ENCODE measurements at places on chromosomes 7 and 10.

- DNase-seq, result no peak
These were observed 11.3 kb downstream of the CHCHD3 start for GRCh38 chr7:133070562-133070961.

DNA sequence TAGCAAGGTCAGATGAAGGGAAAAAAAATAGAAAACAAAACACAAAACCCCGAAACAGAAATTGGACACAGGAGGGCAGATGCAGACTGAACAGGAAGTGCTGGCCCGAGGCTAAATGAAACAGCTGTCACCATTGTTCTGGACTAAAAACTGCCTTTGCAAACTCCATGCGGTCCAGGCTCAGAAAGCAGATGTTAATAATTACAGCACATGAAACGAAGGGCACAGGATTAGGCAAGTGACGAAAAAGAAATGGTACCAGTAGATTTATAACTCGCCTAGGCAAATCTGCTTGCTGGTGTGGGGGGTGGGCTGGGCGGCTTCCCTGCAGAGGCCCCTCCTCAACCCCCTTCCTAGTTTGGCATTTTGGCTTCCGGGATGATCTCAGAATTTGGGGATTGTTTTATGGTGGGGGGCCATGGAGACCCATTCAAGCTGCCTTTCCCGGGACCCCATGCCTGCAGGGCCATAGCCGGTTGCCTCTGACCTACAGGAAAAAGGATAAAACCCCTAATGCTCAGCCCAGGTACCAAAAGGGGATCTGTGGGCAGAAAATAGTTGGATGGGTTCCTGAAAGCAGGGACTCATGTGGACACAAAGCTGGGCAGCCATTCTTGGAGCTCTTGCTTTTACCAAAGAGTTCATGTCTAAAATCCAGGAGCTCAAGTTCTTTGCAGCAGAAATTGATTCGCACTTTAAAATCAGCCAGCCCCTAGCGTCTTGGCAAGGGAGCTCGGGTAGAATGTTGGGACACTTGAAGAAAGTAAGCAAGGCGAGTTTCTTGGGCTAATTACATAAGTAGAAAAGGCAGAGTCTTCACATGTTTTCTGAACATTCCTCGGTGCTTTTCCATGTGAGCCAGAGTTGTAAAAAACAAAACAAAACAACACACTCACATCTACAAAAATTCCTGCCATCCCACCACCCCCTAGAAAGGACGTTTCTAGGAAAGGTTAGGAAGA is 39.0 kb upstream of the EMX2 start:
- no peak for DNase-seq

DNA sequence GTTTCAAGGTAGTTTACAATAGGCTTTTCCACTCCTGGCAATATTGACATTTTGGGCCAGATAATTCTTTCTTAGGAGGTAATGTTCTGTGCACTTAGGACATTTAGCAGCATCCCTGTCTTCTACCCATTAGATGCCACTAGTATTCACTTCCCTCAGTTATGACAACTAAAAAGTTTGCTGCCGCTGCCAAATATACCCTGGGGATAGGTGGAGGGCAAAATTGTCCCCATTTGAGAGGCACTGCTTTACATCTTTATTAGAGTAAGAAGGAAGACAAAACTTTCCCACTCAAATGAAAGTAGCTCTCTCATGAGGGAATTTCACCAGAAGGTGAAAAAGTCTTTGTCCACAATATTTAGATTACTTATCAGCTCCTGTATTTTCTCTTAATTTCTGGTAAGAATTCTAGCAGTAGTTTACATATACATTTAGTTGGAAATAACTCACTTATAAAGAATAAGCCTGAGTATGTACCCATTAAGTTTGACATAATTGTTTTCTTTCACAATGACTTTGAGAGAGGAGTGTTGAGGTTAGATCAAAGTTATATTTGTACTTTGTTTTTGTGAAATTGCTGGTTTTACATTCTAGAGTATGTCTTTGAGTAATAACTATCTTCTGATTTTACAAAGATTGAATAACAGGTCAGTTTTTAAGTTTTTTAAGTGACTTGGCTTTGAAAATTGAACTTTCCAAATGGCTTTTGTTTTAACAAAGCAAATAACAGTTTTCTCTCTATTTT is 46.0 kb downstream of the HELLS start:
- DNase-seq, result no peak

DNA sequence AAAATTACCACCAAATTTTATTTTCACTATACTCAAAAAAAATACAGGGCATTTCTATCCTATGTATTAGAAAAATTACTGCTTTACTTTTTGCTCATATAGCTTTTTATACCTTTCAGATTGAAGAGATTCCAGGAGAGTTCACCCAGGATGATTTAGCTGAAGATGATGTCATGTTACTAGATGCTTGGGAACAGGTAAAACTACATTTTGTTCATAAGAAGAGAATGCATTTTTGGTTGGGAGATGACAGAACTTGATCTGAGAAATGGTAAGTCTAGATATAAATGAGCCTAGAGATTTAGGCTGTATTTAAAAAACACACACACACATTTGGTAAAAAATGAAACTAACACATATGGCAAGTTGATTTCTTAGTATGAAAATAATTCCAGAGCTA is 38.1 kb upstream of the ARL4A start:
- DNase-seq, result no peak

- DNase-seq, result peak; percentile 11
These were observed 17.8 kb downstream of the CELF2 start for GRCh38 chr10:11035301-11035991.

GRCh38 chr7:101018271-101019167 is 1.4 kb upstream of the MUC17 start:
- no peak for DNase-seq

DNA sequence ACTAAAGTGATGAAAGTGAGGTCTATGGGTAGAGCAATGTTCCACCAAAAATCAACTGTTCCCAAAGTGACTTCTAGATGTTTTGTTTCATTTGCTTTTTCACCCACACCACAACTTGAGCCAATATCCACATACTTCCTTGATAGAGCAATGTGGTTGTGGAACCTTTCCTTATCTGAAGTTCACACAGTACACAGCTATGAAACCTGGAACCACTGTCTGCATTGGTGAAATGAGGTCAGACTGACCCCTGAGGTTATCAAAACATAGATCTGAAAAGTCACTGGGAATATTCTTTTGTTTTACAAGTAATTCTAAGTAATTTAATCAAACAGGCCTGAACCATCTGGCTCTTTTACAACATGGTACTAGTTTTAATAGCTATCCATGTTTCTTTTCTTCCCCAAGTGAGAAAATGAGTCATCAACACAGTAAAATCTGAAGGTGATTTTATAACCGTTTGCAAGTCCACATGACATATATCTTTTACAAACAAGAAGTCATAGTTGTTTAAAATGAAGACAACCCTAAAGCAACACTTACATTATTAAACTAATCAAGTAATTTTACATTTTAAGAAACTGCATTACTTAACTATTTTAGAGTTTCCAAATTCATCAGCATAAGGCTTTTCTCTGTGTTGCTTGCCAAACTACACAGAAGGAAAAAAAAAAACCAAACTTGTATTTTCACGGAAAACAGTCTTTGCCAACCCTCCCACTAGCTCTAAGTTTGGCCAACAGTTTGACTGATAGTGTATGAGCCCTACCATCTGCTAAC is 80.3 kb downstream of the LRRC17 start:
- DNase-seq, result peak; percentile 39

DNA sequence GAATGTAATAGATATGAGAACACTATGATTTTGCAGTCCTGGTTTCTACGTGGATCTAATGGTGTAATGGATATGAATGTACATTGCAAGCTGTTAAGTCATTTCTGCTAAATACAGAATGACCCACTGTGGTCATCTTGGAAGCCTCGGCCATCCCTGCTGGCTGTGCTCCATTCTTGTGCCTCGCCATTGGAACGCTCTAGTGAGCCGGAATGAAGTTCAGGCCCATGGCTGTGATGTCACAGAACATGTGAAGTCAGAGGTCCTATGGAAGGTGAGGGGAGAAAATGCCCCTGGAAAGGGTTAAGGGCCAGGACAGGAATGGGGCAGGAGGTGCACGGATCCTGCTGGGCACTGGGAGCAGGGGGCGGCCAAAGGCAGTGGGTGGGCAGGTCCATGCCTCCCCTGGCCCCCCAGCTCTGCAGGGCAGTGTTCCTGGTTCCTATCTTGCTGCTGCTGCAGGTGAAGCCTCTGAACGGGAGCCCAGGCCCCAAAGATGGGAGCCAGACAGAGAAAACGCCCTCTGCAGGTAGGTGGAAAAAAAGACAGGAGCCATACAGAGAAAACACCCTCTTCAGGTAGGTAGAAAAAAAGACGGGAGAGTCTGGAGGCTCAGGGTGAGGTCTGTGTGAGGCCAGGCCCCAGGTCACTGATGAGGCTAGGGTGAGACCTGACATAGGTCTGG is at the start of gene LLCFC1:
LLCFC1 (plus strand) TSS at position 259 of the 685 bp plus-strand sequence; CDS start at position 397, 138 bp downstream.
- DNase-seq, result no peak

DNA sequence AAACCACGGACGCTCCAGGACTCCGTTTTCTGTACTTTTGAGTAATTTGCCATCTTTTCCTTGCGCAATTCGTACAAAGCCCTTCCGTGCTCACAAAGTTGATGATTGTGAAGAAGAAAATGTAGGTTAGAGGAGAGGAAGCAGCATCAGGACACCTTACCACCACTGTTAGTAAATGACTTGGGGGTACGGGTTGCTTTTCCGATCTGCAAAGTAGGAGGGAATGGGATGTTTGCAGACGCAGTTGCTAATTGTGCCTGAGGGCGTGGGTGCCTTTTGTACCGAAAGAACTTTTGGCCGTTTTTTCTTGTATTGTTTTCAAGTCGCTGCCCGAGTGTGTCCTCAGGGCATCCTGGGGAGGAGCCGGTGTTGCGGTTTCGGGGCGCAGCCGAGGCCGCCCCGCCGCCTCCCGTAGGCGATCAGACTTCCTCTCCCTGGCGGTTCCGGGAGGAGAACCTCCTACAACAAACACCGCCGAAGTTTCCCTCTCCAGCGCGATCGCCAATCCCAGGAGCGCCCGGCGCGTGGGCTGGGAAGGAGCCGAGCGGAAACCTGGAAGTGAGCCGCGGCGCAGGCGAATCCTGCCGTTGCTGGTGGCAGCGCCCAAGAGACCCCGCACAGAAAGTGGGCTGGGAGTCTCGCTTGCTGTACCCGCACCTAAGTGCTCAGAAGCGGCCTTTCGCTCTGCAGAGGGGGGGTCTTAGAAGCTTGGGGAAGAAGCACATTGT is 1.0 kb downstream of the PRR15 start:
- DNase-seq, result peak; percentile 34

DNA sequence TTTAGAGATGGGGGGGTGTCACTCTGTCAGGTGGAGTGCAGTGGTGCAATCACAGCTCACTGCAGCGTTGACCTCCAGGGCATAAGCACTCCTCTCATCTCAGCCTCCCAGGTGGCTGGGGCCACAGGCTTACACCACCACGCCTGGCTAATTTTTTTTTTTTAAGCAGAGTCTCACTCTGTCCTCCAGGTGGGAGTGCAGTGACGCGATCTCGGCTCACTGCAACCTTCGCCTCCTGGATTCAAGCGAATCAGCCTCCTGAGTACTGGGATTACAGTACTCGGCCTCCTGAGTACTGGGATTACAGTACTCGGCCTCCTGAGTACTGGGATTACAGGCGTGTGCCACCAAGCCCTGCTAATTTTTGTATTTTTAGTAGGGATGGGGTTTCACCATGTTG is 23.6 kb upstream of the PPIA start:
- no peak for DNase-seq

- no peak for DNase-seq
These were observed 87.6 kb downstream of the ARMH3 start for GRCh38 chr10:101968286-101968939.

GRCh38 chr10:335151-335800 is 200.0 kb downstream of the ZMYND11 start:
- DNase-seq, result no peak

- DNase-seq, result no peak
These were observed 27.6 kb downstream of the UNCX start for GRCh38 chr7:1260244-1260635.

DNA sequence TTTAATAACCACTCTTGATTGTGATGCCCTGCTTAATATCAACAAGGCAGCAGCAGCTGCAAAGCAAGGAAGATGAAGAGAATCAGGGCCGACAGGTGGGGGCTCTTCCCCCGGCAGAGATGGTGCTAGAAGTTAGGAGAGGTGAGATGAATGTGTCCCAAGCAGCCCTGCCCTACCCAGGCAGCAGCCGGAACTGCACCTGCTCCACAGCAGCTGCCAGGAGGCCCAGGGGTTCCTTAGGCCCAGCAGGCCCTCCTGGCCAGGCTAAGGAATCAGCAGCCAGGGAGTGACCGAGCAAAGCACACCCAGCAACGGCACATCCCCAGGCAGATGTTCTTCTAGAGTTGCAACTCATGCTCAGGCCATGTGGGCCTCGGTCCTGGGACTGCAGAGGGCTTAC is 17.9 kb downstream of the AFAP1L2 start:
- DNase-seq, result no peak

DNA sequence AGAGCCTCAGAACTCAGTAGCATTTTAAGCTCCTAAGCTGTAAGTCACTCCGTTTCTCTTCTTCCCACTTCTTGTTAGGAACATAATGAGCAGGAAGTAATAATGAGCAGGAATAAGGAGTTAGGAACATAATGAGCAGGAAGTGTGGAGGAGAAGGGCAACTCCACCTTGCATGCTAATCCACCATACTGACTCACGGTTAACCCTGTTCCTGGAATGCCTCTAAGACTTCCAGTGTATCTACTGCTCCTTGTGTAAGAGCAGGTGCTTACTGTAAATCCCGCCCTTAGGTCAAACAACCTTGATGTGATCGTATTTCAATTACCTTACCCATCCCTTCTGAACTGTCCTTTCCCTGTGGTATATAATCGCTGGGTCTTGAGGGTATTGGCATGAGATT is 528.7 kb downstream of the CALN1 start:
- DNase-seq, result no peak

DNA sequence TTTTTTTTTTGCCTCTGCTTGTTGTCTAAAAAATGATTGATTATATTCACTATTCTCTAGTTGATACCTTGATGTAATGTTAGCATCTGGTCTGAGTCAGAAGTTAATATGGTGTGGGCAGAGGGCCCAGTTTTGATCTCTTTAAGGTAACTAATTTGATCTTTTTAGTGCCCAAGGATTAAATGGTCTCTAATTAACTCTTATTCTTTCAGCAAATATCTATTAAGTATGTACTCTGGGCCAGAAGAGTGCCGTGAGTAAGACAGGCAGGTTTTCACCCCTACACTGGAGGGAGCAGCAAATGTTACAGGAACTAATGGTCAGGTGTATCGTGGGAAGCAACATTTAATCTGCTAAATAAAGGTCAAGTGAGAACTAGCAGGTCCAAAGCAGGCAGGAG is 144.6 kb upstream of the COL1A2 start:
- DNase-seq, result no peak
